Left ventricle myocardium inferior (tissue), 1 donor: ENCODE measurements at places on chromosomes 16 and 17. TPM values are rescaled to one million over a fixed set of nuclear protein-coding genes. Genes with fewer than 3 reads are reported as not detected.

- H3K4me1 ChIP-seq: peaks cover 7% of the 10 kb centered on the region
- H3K36me3 ChIP-seq: no peaks in the 10 kb centered on the region
- DNase-seq: no peak
- H3K27me3 ChIP-seq: no peaks in the 10 kb centered on the region
- peak overlapping the region; percentile 24 for H3K4me3 ChIP-seq
- peak overlapping the region; percentile 63 for H3K27ac ChIP-seq
Measured at GRCh38 chr16:78317564-78318240, 218.2 kb downstream of the WWOX start.

GRCh38 chr17:43351691-43352090 lies 47.1 kb upstream of the ARL4D start:
- H3K27me3 ChIP-seq: no peaks in the 10 kb centered on the region
- no peak overlapping the region for H3K4me3 ChIP-seq
- DNase-seq: no peak
- H3K4me1 ChIP-seq: peaks cover 18% of the 10 kb centered on the region

- no peak overlapping the region for H3K4me3 ChIP-seq
- no peaks in the 10 kb centered on the region for H3K27me3 ChIP-seq
- no peaks in the 10 kb centered on the region for H3K4me1 ChIP-seq
- DNase-seq: no peak
- no peak overlapping the region for H3K27ac ChIP-seq
- H3K36me3 ChIP-seq: peaks cover 21% of the 10 kb centered on the region
Measured at GRCh38 chr17:60960398-60961065, 282.9 kb downstream of the BCAS3 start.

GRCh38 chr16:59697236-59697635 lies 963.1 kb upstream of the GOT2 start:
- no peak for DNase-seq
- no peaks in the 10 kb centered on the region for H3K27me3 ChIP-seq
- no peak overlapping the region for H3K4me3 ChIP-seq
- no peak overlapping the region for H3K27ac ChIP-seq
- no peaks in the 10 kb centered on the region for H3K36me3 ChIP-seq

- H3K27ac ChIP-seq: no peak overlapping the region
- no peak for DNase-seq
- H3K4me3 ChIP-seq: no peak overlapping the region
- no peaks in the 10 kb centered on the region for H3K27me3 ChIP-seq
- H3K4me1 ChIP-seq: no peaks in the 10 kb centered on the region
Measured at GRCh38 chr16:85480727-85481101, 132.4 kb upstream of the GSE1 start.

- peaks cover 14% of the 10 kb centered on the region for H3K27me3 ChIP-seq
- DNase-seq: no peak
- no peak overlapping the region for H3K27ac ChIP-seq
- H3K36me3 ChIP-seq: no peaks in the 10 kb centered on the region
Measured at GRCh38 chr17:19448341-19449268, 37.6 kb downstream of the RNF112 start.

- H3K4me1 ChIP-seq: peaks cover 4% of the 10 kb centered on the region
- no peak overlapping the region for H3K27ac ChIP-seq
- H3K27me3 ChIP-seq: no peaks in the 10 kb centered on the region
- DNase-seq: peak; percentile 20
Measured at GRCh38 chr17:51435641-51436091, 175.3 kb downstream of the UTP18 start.

GRCh38 chr16:17416461-17417311 lies 54.1 kb downstream of the XYLT1 start:
- H3K27me3 ChIP-seq: no peaks in the 10 kb centered on the region
- peak overlapping the region; percentile 33 for H3K4me3 ChIP-seq
- H3K4me1 ChIP-seq: peaks cover 10% of the 10 kb centered on the region
- no peak overlapping the region for H3K27ac ChIP-seq
- DNase-seq: peak; percentile 21

GRCh38 chr17:19948116-19948943 lies 29.3 kb downstream of the AKAP10 start:
- H3K27me3 ChIP-seq: no peaks in the 10 kb centered on the region
- DNase-seq: no peak
- H3K4me3 ChIP-seq: no peak overlapping the region
- H3K27ac ChIP-seq: peak overlapping the region; percentile 16
- peaks cover 40% of the 10 kb centered on the region for H3K4me1 ChIP-seq

GRCh38 chr17:81665205-81666091 lies 957 bp downstream of the OXLD1 start:
- no peaks in the 10 kb centered on the region for H3K27me3 ChIP-seq
- H3K27ac ChIP-seq: peak overlapping the region; percentile 90
- DNase-seq: no peak
- peaks cover 26% of the 10 kb centered on the region for H3K36me3 ChIP-seq

DNA sequence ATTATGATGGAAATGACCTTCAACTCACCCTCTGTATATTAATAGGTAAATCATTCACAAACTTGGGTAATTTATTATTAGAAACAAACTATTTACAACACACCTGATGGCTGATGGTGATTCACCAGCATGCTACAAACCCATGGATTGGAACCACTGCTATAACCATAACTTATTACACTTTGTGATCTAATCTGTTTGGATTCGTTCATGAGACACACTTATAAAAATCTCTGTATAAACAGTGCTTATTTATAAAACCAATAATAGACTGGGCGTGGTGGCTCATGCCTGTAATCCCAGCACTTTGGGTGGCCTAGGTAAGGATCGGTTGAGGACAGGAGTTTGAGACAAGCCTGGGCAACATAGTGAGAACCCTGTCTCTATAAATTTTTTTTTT lies 16.0 kb downstream of the SMIM36 start:
- H3K27me3 ChIP-seq: no peaks in the 10 kb centered on the region
- H3K36me3 ChIP-seq: no peaks in the 10 kb centered on the region
- H3K27ac ChIP-seq: no peak overlapping the region
- no peak for DNase-seq
- peaks cover 14% of the 10 kb centered on the region for H3K4me1 ChIP-seq
- H3K4me3 ChIP-seq: no peak overlapping the region

- no peaks in the 10 kb centered on the region for H3K27me3 ChIP-seq
- no peaks in the 10 kb centered on the region for H3K4me1 ChIP-seq
- no peak overlapping the region for H3K27ac ChIP-seq
Measured at GRCh38 chr17:80813318-80813717, 178.3 kb upstream of the CHMP6 start.

KRT24 gene
- not detected for total RNA-seq

HOXB4 gene
- 0.25 TPM for total RNA-seq

ASB16 gene
- total RNA-seq: 12.9 TPM

TRPV3 gene
- 1.0 TPM for total RNA-seq
